ENCODE measurements at places on chromosomes 7 and 10.

GRCh38 chr10:73246646-73247508 is at the start of gene DNAJC9:
DNAJC9 (minus strand) TSS chr10:73247255; CDS start chr10:73247189, 66 bp downstream.
- DNase-seq = peak; percentile 86

- DNase-seq = no peak
Observed at GRCh38 chr7:113099284-113099919, 12.8 kb upstream of the GPR85 start.

GRCh38 chr10:17056781-17057428 is 72.7 kb downstream of the CUBN start:
- DNase-seq = no peak

GRCh38 chr10:129912166-129912917 is 51.7 kb downstream of the EBF3 start:
- no peak for DNase-seq

- DNase-seq = no peak
Observed at GRCh38 chr7:157678501-157678900, 341.7 kb downstream of the DNAJB6 start.

GRCh38 chr10:122199689-122200088 is 71.4 kb upstream of the BTBD16 start:
- DNase-seq = no peak

DNA sequence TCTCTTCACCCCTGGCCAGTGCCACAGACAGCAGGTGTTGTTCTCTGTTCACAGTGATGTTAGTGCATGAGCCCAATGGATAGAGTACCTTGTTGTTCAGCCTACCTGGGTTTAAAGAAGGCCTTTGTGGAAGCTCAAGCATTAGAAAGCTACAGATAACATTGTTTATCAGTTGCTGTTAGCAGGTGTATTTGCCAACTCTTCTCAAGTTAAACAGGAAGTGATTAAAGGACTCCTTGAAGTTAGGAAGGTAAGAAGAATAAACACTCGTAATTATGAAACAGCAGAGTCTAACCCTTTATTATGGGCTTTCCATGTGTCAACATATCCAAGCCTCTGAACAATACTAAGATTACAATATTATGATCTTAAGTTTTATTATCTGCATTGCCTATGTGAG is 25.9 kb downstream of the RGR start:
- DNase-seq = no peak

DNA sequence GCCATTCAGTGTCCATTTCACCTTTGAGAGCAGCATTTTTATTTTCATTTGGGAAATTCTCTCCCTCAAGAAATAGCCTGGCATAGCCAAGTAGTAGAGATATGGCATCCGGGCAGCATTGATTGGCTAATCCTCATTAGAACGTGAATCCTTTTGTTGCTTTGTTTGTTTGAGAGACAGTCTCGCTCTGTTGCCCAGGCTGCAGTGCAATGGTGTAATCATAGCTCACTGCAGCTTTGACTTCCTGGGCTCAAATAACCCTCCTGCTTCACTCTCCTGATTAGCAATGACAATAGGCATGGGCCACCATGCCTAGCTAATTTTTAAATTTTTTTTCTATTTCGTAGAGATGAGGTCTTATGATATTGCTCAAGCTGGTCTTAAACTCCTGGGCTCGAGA is 1174.9 kb upstream of the AUTS2 start:
- no peak for DNase-seq

- no peak for DNase-seq
Observed at GRCh38 chr7:103622274-103622673, 176.3 kb upstream of the SLC26A5 start.

DNA sequence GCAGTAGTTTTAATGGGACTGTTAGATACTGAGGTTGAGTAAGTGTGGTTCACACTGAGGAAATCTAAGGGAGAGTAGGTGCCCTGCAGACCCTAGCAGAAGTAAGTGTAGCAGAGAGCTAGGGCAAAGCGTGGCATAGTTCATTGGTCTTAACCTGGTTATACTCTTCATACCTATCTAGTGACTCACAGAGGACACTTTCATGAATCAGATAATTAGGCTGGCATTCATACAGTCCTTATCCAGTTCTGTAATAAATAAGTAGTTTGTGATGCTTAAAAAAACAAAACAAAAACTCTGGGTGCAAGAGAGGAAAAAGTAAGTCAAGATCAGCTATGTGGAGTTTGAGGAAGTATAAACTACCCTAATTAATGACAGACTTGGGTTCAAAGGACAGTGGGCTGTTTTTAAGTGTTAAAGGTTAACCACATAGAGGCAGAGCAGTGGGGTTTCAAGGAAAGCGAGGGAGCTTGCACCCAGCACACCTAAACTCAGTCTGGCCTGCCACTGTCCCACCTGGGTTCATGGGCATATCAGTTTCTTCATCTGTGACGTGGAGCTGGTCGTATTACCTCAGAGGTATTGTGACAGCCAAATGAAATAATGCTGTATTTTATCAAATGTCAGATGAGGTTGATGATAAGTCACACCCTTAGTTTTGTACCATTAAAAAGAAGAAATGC is 27.1 kb downstream of the LMTK2 start:
- peak; percentile 42 for DNase-seq

Measured in NCI-H226 (cell line).